Epithelial cell of umbilical artery (primary cell): ENCODE measurements at places on chromosomes 12 and 14. TPM values are rescaled to one million over a fixed set of nuclear protein-coding genes. Genes with fewer than 3 reads are reported as not detected.

The APOF gene
- total RNA-seq, result not detected in 2 replicates

The HOMEZ gene
- total RNA-seq, result 2.9 and 4.3 TPM in 2 replicates

The PTGDR gene
- not detected in 2 replicates for total RNA-seq

The TRIM9 gene
- total RNA-seq, result under 0.01 TPM in 1 of 2 replicates, not detected in the other

The HOXC6 gene
- not detected in 2 replicates for total RNA-seq

The CLEC12A gene
- total RNA-seq, result not detected in 2 replicates

The CMTM5 gene
- not detected in 2 replicates for total RNA-seq

The TBX5 gene
- total RNA-seq, result not detected in 2 replicates

The CISTR gene
- total RNA-seq, result not detected in 2 replicates

The RDH16 gene
- not detected in 2 replicates for total RNA-seq

The PPP1R1A gene
- total RNA-seq, result not detected in 2 replicates

The KRT6A gene
- total RNA-seq, result 0.30 TPM in 1 of 2 replicates, not detected in the other

The KRT85 gene
- not detected in 2 replicates for total RNA-seq

The RND1 gene
- total RNA-seq, result 1.6 and 2.1 TPM in 2 replicates

The TSPAN9 gene
- total RNA-seq, result 35.1 and 50.6 TPM in 2 replicates

The CDH24 gene
- total RNA-seq, result 7.5 and 12.5 TPM in 2 replicates

The APEX1 gene
- total RNA-seq, result 104 and 113 TPM in 2 replicates

The DCN gene
- 8.8 and 47.1 TPM in 2 replicates for total RNA-seq

The SMARCC2 gene
- total RNA-seq, result 39.0 and 45.4 TPM in 2 replicates

The GLT1D1 gene
- total RNA-seq, result not detected in 2 replicates

The RD3L gene
- total RNA-seq, result not detected in 2 replicates

The SMOC1 gene
- total RNA-seq, result under 0.01 TPM in 1 of 2 replicates, not detected in the other

The DDX11 gene
- 9.7 and 30.4 TPM in 2 replicates for total RNA-seq

The SPRYD4 gene
- 1.3 and 2.1 TPM in 2 replicates for total RNA-seq

The PTHLH gene
- total RNA-seq, result 0.91 and 0.97 TPM in 2 replicates

The FAM222A gene
- 0.15 and 0.32 TPM in 2 replicates for total RNA-seq

The KRT78 gene
- total RNA-seq, result not detected in 2 replicates

The PROX2 gene
- total RNA-seq, result not detected in 2 replicates

The TPH2 gene
- under 0.01 TPM in 1 of 2 replicates, not detected in the other for total RNA-seq

The TRIP11 gene
- total RNA-seq, result 19.8 and 22.0 TPM in 2 replicates

The TMEM52B gene
- not detected in 2 replicates for total RNA-seq

The NID2 gene
- 3.3 and 5.5 TPM in 2 replicates for total RNA-seq

The MARK3 gene
- 62.7 and 77.2 TPM in 2 replicates for total RNA-seq

The SPRYD3 gene
- 18.5 and 21.1 TPM in 2 replicates for total RNA-seq

The CHGA gene
- total RNA-seq, result not detected in 2 replicates

The ANKRD33 gene
- 0.15 and 0.32 TPM in 2 replicates for total RNA-seq

The NAP1L1 gene
- 228 and 306 TPM in 2 replicates for total RNA-seq

The CMA1 gene
- total RNA-seq, result not detected in 2 replicates

The LRRC10 gene
- not detected in 2 replicates for total RNA-seq

The TBX3 gene
- 0.97 and 1.7 TPM in 2 replicates for total RNA-seq

The RIPK3 gene
- total RNA-seq, result 5.5 and 6.7 TPM in 2 replicates

The CD163 gene
- total RNA-seq, result not detected in 2 replicates

The ACSS3 gene
- total RNA-seq, result 0.30 and 0.32 TPM in 2 replicates

The NGB gene
- not detected in 2 replicates for total RNA-seq

The CNTN1 gene
- total RNA-seq, result 0.30 and 0.32 TPM in 2 replicates

The SLCO1B1 gene
- total RNA-seq, result not detected in 2 replicates
